ENCODE measurements at places on chromosomes 4 and X.

DNA sequence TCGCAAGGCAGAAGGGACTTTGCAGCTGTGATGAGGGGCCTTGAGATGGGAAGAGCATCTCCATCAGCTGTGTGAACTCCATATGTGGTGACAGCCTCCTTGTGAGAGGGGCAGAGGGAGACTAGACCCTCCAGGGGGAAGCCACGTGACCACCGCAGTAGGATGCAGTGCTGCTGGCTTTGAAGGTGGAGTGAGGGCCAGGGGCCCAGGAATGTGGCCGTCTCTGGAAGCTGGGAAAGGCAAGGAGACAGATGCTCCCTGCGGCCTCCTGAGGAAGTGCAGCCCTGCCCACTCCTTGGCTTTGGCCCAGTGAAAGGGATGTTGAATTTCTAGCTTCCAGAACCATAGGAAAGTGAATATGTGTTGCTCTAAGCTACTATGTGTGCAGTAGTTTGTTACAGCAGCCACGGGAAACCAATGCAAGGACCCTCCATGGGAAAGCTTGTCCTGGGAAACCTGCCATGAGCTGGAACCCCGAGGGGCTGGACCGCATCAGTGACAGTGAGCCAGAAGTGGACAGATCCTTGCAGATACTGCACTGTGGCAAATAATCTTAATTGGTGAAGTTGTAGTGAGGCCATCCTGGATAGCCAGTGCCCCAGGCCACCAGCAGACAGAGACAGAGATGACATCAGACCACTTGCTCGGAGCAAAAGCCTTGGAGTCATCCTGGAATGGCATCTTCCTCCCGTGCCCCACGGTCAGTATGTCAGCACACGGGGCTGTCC, 35.4 kb upstream of the SORCS2 start:
- DNase-seq = no peak

GRCh38 chrX:10755439-10756334, 135.3 kb upstream of the MID1 start:
- DNase-seq = no peak

DNA sequence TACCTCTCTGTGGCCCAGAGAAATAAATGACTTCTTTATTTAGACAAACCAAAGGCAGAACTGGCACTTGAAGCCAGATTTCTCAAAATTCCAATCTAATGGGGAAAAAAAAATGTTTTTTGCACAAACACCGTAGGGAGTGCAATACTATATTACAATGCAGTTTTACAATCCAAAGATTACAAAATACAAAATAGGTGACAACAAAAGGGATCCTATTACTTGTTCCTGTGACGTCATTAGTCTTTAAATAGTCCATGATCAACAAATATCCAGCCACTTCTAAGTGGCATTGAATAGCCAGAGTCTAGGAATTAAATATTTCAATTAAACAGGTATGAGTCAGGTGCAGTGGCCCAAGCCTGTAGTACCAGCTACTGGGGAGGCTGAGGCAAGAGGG, 3.0 kb upstream of the APBB2 start:
- no peak for DNase-seq

DNA sequence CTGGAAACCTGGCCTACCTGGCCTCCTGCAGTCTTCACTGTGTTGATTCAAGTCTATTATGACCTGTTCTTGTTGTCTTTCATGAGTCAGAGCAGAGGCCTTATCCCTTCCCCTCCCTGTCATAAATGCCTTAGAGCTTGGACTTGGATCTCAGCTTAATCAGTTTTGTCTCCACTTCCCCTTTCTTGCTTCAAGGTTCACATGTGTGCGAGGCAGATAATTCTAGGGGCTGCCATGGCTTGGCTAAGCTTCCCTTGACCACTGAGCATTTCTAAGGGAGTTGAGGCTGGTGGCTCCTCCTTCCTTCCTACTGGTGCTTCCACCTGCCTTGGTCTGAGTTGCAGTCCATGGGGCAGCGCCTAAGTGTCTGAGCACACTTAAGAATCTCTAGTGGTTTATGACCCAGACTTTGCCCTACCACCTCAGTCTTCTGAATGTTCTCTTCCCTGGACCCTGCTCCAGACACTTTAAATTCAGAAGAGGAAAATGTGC, 1.7 kb upstream of the HEPH start:
- no peak for DNase-seq

DNA sequence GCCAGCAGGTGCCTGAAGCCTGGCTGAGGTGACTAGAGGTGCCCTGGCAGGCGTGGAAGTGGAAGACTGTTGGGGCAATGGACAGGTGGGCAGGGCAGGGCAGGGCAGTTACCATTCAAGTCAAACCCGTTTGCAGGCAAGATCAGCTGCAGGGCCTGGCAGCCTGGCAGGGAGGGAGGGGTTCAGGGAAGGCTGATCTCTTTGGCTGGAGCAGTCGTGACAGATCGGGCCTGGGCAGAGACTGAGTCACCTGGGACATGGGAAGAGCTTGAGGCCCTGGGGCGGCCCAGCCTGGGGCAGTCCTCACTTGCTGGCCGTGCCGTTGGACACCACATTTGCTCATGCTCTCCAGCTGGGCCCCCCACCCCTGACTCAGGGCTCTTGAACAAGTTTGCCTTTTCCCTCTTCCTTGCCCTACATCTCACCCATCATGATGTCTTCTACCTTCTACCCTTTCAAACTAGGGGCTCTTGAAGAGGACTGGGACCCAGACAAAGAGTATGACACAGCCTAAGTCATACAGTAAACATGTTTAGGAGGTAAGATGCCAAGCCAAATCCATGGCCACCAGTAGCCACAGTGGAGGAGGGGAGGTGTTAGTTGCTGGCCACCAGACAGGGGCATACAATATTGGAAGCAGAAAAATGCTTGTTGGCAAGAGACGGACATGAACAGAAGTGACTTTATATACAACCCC, 2.0 kb upstream of the ZNF185 start:
- DNase-seq = no peak

GRCh38 chr4:26346203-26346620, 25.4 kb downstream of the RBPJ start:
- DNase-seq = no peak

- DNase-seq = no peak
Measured at GRCh38 chrX:143027275-143027674, 1.5 kb downstream of the SPANXN4 start.

GRCh38 chr4:83240379-83240875, 44.2 kb downstream of the COQ2 start:
- no peak for DNase-seq
